ENCODE measurements at places on chromosomes 7 and 10.

DNA sequence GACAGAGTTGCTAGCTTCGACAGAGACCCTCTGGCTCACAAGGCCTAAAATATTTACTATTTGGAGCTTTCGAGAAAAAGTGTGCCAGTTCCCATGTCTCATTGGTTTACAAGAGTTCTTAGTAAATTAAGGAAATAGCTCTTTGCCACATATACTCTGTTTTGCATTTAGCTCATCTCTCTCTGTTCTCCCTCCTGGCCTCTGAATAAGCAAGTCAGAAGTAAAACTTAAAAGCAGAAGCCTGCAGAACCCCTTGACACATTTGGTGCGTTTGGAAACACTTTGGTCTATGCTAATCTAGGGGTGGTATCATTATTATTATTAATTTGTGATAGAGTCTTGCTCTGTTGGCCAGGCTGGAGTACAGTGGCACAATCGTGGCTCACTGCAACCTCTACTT is 6.4 kb downstream of the CARD11 start:
- DNase-seq: no peak

GRCh38 chr7:27434756-27435400 is 192.3 kb downstream of the EVX1 start:
- DNase-seq: no peak

DNA sequence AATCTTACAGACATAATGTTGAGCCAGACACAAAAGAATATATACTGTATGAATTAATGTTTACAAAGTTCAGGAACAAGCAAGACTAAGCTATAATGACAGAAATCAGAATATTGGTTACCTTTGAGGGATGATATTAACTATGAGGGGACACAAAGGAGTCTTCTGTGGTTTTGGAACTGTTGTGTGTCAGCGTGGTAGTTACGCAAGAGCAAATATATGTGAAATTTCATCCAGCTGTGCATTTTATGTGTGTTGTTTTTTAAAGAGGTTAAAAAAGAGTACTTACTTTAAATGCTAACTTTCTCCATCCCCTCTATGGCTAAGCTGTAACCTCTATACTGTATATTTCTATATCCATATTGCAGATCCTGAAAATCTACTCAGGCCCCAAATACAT is 14.9 kb downstream of the SLC25A28 start:
- DNase-seq: no peak

DNA sequence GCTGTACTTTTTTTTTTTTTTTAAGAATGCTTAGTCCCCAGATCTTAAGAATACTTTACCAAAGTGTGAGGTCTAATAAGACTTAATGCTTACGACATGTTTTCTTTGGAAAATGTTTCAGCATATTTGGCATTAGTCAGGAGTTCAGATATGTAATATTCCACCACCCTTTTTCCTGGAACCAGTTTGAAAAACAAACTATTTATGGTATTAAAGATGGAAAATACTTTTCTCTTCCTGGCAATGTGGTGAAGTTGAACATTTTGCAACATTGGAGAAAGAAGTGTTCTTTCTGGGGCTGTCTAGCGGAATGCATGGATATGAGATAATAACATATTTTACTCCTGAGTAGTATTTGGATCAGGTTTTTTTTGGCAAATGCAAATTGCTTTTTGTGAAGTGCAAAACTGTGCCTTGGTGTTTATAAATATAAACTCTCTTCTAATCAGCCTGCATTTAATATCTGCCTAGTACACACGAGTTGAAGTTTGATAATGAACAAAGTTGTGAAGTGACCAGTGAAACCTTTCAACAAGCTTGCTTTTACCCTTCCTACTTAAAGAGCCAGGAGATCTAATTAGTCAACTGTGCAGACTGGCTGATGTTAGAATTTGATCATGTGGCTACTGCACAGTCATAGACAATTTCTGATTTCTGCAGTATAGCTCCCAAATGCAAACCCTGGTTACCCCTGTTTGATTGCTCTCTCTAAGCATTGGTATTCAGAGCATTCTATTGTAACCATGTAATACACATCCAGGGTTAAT is 20.9 kb downstream of the MAP3K8 start:
- DNase-seq: no peak

DNA sequence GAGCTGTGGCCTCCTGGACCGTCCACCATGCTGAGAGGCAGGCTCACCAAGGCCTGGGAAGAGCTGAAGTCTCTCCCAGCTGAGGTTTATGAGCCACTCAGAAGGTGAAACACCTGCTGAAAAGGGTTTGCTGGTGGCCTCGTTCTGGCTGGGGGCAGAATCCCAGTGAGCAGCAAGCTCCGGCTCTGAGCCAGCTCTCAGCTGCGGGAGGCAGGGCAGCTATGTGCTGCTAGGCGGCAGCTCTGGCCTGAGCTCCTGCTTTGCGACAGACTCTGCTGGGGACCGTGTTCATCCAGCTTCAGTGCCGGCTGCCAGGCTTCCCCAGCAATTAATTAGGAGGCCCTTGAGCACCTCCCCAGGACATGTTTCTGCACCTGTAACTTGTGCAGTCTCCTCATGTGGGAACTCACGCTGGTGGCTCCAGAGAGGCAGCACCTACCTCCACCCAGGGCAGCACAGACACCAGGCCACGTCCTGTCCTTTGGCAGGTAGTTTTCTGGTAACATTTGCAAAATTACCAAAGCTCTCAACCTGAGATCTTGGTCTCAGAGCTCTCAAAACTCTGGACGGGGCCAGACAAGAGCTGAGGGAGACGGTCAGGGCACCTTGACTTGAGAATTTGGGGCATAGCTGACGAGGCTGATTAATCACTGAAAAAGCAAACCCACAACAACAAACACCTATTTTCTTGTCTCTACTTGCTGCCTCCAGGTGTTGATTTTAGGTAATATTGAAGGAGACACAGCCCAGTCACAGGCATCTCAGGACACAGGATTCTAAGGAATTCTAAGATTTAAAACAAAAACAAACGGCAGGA is 185.0 kb downstream of the TCERG1L start:
- no peak for DNase-seq

GRCh38 chr7:90176195-90176594 is 21.9 kb downstream of the STEAP1 start:
- DNase-seq: no peak

- no peak for DNase-seq
These were observed 222.1 kb upstream of the SHH start for GRCh38 chr7:156034397-156034796.

DNA sequence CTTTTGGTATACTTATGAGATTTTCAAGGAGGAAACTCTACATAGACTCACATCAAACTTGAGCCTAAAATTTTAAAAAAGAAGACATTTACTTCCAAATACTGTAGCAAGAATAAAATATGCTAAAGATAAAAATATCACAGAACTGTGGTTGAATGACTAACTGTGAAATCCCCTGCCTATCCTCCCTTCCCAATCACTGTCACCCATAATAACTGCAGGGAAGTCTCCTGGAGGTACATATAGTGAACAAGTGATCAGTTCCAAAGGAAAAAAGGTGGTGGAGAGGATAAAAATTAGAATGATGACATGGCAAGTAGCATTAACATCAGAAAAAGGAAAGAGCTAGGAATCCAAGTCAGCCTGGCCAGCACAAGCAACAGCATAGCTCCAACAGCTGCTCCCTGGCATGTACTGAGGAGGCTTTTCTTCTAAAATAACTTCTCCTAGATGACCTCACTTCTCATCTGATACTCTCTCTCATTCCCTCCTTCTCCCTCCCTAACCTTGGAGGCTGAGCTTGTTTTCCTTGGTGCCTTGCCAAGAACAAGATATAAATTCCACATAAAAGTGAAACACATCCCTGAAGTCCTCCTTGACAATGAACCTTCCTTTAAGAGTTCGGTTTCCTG is 124.0 kb downstream of the IQUB start:
- DNase-seq: no peak

DNA sequence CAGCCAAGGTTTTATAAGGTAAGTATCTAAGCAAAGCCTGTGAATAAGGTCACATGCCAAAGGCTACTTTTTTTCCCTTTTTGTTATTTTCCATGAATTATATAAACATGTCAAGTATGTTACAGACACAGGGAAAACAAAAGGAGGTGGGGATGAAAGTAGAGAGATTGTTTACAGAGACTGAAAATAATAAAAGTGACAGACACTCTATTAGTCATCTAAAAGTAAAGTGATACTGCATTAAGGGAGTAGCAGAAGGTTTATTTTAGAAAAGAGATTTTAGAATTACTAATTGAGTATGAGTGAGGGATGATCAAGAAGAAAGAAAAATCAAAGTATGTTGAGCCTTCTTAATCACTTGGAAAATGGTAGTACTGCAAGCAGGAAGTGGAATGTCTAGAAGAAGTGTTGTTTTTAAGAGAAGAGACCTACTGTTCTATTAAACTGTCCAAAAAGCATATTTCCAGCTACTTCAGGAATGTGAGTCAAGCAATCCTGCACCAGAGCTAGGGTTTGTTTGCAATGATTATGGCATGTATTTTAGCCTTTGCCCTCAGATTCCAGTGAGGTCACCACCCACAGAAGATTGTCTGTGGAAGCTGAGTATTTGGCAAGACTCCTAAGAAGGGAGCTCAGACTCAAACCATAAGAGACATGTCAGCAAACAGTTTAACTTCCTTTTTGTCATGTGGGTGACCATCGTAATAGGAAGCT is 177.9 kb upstream of the PLXDC2 start:
- no peak for DNase-seq

- no peak for DNase-seq
These were observed 42.7 kb downstream of the PAXIP1 start for GRCh38 chr7:154960063-154960790.

DNA sequence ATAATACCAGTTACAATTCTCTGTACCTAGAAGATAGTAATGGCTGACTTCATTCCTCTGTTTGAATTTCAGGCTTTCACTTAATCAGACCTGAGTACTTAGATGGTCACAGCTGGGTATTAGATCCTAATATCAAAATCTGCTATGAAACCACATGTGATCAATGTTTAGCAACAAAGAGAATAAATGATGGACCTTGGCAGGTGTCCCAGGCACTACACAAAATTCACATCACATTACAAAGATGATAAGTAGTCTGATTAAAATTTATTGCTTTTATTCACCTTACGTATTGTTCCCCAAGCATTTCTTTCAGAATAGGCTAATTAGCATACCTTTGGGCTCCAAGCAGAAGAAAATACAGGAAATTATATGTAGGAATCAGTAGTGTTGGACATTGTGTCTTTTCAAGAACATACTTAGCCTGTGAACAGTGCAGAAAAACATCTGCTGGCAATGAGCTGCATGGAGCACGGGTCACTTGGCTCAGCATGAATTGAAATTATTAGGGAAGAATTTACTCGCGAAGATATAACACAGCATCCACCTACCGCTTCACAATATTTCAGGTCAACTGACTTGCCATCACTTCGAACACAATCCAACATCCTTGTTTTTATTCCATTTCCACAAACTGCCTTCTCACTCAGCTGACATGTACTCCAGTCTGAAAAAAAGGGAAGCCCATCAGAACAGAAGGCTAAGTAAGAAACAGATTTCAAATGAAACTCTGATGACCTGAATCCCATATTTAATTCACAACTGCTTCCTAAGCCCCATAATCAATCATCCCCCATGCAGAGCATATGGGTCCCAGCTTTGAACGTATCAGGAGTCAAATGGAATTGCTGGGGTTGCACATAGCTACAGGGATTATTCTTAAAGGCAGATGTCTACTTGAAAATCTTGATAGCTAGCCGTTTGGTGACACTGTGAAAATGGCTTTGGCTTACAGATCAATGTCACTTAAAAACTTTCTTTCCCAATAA is 421.0 kb downstream of the THSD7A start:
- no peak for DNase-seq

DNA sequence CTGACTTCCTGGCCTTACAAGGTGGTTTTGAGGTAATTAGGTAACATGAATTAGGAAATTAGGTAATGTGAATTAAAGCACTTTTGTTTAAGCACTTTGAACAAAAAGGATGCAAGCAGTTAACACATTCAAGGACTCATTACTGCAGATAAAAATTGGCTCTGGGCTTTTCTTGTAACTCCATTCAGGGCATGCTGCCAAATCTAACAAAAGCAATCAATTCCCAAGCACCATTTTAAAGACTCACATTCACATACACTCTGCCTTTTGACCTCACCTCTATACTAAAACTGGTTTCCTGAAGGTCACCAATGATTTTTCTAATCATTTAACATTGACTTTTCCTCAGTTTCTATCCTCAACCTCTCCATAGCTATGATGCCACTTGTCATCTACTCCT is 251.2 kb upstream of the RHOBTB1 start:
- no peak for DNase-seq

DNA sequence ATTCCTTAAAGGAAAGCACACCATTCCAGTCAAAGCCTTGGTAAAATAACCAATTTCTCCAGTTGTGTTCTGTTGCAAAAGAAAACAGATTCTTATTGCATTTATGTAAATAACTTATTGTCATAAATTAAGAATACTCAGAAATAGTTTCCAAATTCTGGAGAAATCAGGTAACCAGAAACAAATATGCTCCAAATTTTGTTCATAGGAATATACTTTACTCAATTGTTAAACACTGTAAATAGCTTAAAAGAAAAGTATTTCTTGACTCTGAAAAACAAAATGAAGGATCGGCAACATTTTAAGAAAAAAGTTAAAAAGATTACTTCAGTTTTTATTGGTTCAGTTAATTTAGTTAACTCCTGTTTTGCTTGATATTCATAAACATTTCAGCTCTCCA is 67.1 kb upstream of the PIK3CG start:
- no peak for DNase-seq

- no peak for DNase-seq
These were observed 3.5 kb upstream of the SEPTIN7 start for GRCh38 chr7:35797311-35797710.

DNA sequence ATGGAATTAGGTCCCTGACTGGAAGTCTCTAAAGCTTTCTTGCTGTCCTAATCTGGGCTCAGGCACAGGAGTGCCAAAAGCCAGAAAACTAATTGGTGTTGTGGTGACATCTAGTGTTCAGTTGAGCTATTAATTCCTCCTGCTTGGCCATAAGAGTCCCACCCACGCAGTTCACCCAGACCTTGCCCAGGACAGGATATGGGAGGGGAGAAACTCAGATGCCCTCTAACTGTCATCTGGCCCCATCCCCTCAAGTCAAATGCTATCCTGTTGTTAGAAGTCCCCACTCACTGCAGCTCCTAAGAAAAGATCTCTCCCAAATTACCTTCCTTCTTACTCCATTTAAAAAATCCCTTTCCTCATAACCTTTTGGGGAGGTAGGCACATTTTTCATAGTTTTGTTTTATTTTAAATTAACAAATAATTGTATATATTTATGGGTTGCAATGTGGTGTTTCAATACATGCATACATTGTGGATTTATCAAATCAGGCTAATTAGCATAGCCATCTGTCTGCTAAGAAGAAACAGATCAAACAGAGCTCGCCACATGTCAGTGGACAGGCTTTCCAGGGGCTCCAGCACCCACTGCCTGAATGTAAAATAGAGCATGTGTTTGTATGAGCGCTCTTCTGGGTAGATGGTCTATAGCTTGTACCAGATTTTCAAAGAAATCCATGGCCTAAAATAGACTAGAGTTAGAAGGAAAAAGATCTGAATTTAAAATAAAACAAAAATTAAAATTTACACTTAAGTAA is 84.0 kb downstream of the GSAP start:
- peak; percentile 56 for DNase-seq

Measured in GM06990 (cell line).